ENCODE measurements at places on chromosomes 7 and 10. TPM values are rescaled to one million over a fixed set of nuclear protein-coding genes. Genes with fewer than 3 reads are reported as not detected.
A peak's percentile ranks its signal among the peaks of the same experiment; 100 is the strongest.

DNA sequence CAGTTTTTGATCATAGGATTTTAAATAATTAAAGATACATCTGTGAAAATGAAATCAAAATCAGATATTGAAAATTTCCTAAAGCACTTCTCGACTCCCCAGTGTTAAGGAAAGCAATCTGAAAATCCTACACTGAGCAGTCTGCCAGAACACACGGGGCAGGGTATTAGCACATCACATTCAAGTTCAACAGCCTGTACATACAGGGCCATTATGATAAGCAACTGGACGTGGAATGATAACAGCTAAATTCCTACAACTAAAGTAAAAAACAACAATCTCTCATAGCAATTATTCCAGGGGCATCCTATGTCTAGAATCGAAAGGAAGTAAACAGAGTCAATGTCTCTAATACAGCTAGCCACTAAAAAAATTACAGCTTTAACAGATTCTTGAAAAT lies 31.7 kb downstream of the TRDMT1 start:
- no peak for DNase-seq
- H3K27me3 ChIP-seq, result no peaks in the 10 kb centered on the region
- peaks cover 15% of the 10 kb centered on the region for H3K36me3 ChIP-seq
- H3K4me3 ChIP-seq, result no peak overlapping the region
- no peak overlapping the region for H3K27ac ChIP-seq

DNA sequence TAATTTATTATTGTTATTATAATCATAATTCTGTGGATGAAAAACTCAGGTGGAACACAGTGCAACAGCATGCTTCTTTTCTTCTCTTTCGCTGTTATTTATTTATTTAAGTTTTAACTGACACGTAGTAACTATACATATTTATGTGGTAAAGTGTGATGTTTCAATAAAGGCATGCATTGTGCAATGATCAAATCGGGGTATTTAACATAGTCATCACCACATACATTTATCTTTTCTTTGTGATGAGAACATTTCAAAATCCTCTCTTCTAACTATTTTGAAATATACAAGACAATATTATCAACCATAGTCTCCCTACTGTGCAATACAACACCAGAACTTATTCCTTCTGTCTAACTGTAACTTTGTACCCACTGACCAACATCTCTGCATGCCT lies 152.5 kb upstream of the LYZL1 start:
- DNase-seq, result no peak
- H3K27me3 ChIP-seq, result peaks cover 5% of the 10 kb centered on the region
- H3K4me1 ChIP-seq, result no peaks in the 10 kb centered on the region
- no peaks in the 10 kb centered on the region for H3K36me3 ChIP-seq
- no peak overlapping the region for H3K27ac ChIP-seq
- no peak overlapping the region for H3K4me3 ChIP-seq

- no peaks in the 10 kb centered on the region for H3K4me1 ChIP-seq
- H3K27me3 ChIP-seq, result no peaks in the 10 kb centered on the region
- H3K36me3 ChIP-seq, result no peaks in the 10 kb centered on the region
- no peak overlapping the region for H3K27ac ChIP-seq
- H3K4me3 ChIP-seq, result no peak overlapping the region
These were observed 818.0 kb downstream of the PHTF2 start for GRCh38 chr7:78616539-78616938.

- no peak for DNase-seq
- peaks cover 2% of the 10 kb centered on the region for H3K27me3 ChIP-seq
These were observed 242.7 kb downstream of the KIF20B start for GRCh38 chr10:89944138-89944537.

DNA sequence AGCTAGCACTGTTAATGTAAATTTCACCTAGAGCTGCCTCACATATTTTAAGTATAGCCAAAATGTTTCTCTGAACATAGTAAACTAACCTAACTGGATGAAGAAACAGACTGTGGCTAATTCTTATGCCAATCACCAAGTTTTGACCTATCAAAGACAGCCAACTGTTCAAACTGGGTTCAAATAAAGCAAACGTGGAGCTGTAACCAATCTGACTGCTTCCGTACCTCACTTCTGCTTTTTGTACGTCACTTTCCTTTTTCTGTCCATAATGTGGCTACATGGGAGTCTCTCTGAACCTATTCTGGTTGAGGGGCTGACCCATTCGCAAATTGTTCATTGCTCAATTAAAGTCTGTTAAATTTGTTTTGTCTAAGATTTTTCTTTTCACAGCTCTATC lies 66.3 kb upstream of the ETV1 start:
- no peaks in the 10 kb centered on the region for H3K4me1 ChIP-seq
- no peaks in the 10 kb centered on the region for H3K36me3 ChIP-seq
- no peak for DNase-seq
- H3K27ac ChIP-seq, result no peak overlapping the region
- no peaks in the 10 kb centered on the region for H3K27me3 ChIP-seq

GRCh38 chr7:149662591-149663095 lies 110.7 kb downstream of the ZNF467 start:
- H3K27ac ChIP-seq, result no peak overlapping the region
- peak; percentile 73 for DNase-seq
- H3K4me1 ChIP-seq, result no peaks in the 10 kb centered on the region
- no peak overlapping the region for H3K4me3 ChIP-seq
- H3K27me3 ChIP-seq, result peaks cover 60% of the 10 kb centered on the region

DNA sequence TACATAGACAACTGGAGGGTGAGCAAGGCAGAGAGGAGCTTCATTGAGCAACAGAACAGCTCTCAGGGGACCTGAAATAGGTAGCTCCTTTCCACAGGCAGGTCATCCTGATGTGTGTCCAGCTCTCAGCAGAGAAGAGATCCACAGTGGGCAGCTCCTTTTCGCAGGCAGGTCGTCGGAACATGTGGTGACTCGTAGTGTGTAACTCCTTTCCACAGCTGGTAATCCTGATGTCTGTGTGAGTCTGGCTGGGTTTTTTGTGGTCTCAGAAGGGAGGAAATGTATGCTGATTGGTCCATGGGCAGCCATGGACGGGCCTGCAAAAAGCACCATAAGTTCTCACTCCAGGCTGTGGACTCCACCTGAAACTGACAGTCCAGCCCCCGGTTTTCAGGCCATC lies 24.4 kb upstream of the TES start:
- no peak for DNase-seq
- no peak overlapping the region for H3K4me3 ChIP-seq
- no peak overlapping the region for H3K27ac ChIP-seq

DNA sequence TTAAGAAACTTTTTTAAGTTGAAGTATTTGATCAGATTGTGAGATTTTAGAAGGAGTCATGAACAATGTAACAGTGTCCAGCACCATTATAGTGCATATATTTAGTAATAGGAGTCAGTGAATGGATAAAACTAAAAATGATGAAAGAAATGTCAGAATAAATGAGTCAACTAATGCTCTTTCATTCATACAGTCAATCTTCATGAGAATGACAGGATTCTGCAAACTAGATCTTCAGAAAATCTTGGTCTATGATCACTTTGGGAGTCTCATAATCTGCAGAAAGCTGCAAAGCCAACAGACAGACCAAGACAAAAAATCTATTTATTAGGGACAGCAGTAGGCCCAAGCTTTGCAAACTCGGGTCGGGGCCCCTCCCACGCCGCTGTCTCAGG lies 710 bp downstream of the RNLS start:
- H3K27me3 ChIP-seq, result peaks cover 13% of the 10 kb centered on the region
- H3K27ac ChIP-seq, result peak overlapping the region; percentile 90
- peaks cover 14% of the 10 kb centered on the region for H3K4me1 ChIP-seq
- no peak for DNase-seq
- H3K4me3 ChIP-seq, result peak overlapping the region; percentile 76

GRCh38 chr10:17609523-17610079 lies 7.6 kb downstream of the HACD1 start:
- H3K4me1 ChIP-seq, result peaks cover 1% of the 10 kb centered on the region
- H3K36me3 ChIP-seq, result no peaks in the 10 kb centered on the region
- H3K4me3 ChIP-seq, result no peak overlapping the region
- H3K27ac ChIP-seq, result no peak overlapping the region
- no peak for DNase-seq
- no peaks in the 10 kb centered on the region for H3K27me3 ChIP-seq

DNA sequence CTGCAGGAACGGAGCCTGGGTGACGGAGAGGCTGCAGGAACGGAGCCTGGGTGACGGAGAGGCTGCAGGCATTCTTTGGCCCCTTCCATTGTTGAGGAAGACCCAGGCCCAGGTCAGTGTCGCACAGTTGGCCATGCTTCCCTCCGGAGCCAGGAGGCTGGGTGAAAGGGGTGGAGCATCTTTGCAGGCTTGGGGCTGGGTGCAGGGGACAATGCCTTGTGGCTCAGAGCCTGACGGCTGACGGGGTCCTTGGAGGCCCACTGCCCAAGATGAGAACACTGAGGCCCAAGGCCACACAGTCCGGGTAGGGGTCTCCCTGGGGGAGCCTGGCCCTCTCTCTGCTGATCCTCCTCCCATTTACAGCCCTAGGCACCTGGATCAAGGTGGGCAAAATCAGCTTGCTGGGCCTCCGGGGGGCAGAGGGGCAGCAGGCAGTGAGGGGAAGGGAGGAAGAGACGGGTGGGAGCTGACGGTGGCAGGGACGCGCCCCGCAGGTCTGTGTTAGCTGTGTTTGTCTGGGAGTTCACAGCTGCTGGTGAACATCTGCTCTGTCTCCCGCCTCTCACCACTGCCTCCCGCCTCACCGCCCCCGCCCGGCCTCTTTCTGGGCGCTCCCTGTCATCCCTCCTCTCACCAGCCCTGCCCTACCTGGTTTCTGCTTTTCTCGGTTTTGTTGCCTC lies 30.6 kb upstream of the PCBD1 start:
- H3K4me1 ChIP-seq, result no peaks in the 10 kb centered on the region
- no peaks in the 10 kb centered on the region for H3K36me3 ChIP-seq
- DNase-seq, result no peak

DNA sequence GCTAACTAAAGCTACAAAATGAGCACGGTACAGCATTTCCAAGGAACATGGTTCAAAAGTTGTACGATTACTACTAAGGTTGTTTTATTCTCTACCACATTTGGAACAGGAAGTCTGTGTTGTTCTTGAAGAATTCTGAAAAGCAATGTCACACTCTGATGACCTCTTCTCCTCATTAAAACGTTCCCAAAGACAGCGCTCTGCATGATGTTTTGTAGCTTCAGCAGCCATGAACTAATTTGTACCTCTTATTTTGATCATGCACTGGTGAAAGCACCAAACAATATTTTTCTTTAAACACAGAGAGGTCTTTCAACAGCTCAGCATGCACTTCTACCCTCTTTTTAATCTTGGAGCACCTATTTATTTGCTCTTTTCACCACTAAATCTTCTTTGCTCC lies 75.0 kb upstream of the TES start:
- DNase-seq, result no peak
- no peak overlapping the region for H3K27ac ChIP-seq
- H3K27me3 ChIP-seq, result peaks cover 27% of the 10 kb centered on the region
- no peak overlapping the region for H3K4me3 ChIP-seq

GRCh38 chr10:79150444-79150754 lies 81.6 kb downstream of the ZMIZ1 start:
- no peaks in the 10 kb centered on the region for H3K36me3 ChIP-seq
- no peaks in the 10 kb centered on the region for H3K27me3 ChIP-seq
- no peak for DNase-seq
- peak overlapping the region; percentile 89 for H3K27ac ChIP-seq
- H3K4me3 ChIP-seq, result no peak overlapping the region
- H3K4me1 ChIP-seq, result peaks cover 58% of the 10 kb centered on the region

DNA sequence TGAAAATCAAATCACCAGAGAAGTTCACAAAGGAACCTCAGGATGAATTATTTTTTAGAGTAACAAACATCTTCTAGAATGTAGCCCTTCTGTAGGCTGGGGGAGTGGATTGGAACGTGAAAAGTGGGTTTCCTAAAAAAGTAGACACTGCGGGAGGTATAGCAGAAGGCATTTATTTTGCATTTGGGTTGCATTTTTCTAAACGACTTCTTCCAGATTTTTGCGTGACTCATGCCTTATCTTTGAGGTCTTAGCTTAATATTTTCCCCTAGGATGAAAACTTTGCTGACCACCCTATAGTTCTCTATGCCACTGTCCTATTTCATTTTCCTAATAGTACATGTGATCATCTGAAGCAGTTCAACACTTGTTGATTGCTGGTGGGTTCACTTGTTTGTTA lies 112.7 kb upstream of the JCAD start:
- no peak overlapping the region for H3K4me3 ChIP-seq
- H3K4me1 ChIP-seq, result no peaks in the 10 kb centered on the region
- DNase-seq, result no peak
- peaks cover 15% of the 10 kb centered on the region for H3K27me3 ChIP-seq
- H3K36me3 ChIP-seq, result no peaks in the 10 kb centered on the region
- no peak overlapping the region for H3K27ac ChIP-seq

DNA sequence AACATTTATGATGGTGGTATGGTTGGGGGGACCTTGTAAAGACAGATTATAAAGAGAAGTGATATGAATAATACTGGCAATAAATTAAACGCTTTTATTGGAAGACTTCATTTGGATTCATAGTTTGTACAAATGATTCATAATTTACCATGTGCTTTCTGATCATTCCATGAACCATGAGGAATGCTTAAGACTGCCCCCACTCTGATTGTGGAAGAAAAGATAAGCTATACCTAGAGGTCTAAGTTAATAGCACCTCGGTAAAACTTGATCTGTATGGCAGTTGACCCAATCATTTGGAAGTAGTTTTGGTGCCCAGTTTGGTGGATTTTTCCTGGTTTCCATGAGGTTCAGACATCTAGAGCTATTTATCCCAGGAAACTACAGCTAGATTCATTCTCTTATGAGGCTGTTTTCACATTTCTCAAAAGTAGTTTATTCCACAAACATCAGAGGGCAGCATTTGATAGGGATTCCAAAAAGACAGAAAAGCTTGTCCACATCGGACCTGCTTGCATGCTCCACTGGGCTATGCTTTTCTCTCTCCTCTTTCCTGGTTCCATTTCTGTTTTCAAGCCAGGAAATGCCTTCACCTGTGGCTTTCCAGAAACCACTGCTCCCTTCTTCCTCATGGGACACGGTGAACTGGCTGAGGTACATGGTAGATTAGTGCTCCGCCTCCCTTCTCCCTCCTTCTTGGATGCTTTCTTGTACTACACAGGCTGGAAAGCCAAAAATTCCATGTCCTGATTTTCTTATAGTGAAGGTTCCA lies 29.2 kb downstream of the TFAM start:
- H3K27me3 ChIP-seq, result peaks cover 3% of the 10 kb centered on the region
- H3K4me1 ChIP-seq, result no peaks in the 10 kb centered on the region
- H3K27ac ChIP-seq, result no peak overlapping the region

DNA sequence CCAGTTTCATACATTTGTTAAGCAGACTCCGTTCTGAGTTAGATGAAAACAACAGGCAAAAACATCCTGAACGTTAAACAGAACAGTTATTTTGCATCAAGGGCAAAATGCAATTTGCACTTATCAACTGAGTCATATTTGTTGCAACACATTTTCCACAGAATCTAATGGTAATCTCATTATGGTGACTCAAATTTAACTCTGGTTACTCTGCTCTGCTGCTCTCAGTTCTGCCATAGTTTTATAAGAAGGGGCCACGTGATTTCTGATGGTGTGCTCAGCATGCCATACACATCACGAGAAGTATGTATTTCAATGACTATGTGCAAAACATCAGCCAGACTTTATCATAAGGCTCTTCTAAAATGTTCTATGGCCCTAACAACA lies 148.8 kb downstream of the CHCHD3 start:
- H3K4me3 ChIP-seq, result no peak overlapping the region
- H3K27ac ChIP-seq, result no peak overlapping the region
- H3K27me3 ChIP-seq, result no peaks in the 10 kb centered on the region
- DNase-seq, result no peak
- no peaks in the 10 kb centered on the region for H3K4me1 ChIP-seq

The NKX2-3 gene
- total RNA-seq, result not detected

The STAG3 gene
- 24.2 TPM for total RNA-seq

The CDH23 gene
- total RNA-seq, result 4.5 TPM

The NUTM2D gene
- 2.1 TPM for total RNA-seq

The LMOD2 gene
- total RNA-seq, result not detected

The GPR26 gene
- not detected for total RNA-seq

The OR13A1 gene
- total RNA-seq, result 0.10 TPM

The NPC1L1 gene
- total RNA-seq, result not detected

The MEOX2 gene
- total RNA-seq, result not detected

Data from activated CD4-positive, alpha-beta T cell treated with anti-CD3 and anti-CD28 coated beads, Interleukin-2, amount 10 ng/mL, durations not matched to agents 7 days and 5 days (primary cell).